ENCODE measurements at places on chromosomes 3 and 15. TPM values are rescaled to one million over a fixed set of nuclear protein-coding genes. Genes with fewer than 3 reads are reported as not detected.

DNA sequence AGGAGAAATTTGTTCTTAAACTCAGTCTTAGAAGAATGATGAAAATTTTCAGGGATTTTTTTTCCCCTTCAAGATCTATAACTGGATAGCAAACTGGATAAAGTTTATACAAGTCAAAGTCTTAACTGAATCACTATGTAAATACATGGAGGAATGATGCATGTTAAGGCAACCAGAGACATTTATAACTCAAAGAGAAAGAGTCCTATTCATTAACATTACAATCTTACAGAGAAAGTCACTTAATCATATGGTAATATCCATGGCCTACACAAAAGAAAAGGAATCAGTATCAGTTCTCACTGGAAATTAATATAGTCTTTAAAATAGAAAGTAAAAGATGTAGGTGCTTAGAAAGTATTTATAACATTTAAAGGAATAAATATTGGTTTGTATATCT is 869.1 kb downstream of the TBL1XR1 start:
- no peak for DNase-seq

DNA sequence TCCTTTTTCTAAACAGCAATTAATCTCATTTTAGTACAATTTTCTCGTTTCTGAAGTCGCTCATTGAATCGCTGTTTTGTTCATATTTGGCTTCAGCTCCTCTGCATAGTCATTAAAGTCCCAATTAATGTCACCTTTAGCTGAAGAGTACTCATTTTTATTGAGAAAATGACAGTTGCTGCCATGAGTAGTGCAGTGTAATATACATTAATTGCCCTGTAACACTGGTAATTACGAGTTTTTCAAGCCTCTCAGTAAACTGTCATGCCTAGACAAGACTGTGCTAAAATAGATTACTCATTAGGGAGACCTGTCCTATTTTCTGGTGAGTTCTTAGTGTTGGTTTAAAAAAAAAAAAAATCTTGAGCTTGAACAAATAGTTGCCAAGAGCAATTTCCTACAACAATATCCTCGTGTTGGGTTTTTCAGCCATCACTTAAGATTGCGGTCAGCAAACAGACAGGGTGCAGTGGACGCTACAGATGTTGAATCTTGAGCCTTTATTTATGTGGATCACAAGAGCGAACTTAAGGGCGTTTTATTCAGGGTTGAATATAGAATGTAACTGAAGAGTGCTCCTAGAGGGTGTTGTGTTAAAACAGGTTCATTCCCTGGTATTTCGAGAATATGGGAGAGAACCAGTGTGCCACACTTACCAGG is 176.0 kb downstream of the CDIN1 start:
- no peak for DNase-seq

- DNase-seq: no peak
These were observed 15.9 kb downstream of the PFN2 start for GRCh38 chr3:149954812-149955211.

DNA sequence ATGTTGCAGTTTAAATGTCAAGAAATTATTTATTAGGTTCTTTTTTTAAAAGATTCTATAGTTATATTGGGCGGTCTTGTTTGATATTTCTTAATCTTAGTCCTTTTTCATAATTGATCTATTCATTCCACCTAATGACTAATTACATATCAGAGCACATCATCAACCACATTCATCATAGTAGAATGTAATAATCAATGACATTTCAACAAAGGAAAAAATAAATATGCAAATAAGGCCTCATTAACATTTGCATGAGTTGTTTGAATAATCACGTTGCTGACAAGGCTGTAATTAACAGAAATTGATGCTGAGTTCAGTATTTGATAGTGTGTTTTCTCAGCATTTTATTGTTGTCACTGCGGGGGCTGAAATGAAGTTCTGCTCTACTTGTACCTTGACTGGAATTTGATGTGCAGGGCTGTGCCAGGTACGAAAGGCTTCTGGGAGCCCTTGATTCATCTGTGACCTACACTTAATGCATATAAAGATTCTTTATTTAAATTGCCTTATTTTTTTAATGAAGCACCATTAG is 215.7 kb downstream of the TCF12 start:
- DNase-seq: no peak

- DNase-seq: peak; percentile 35
These were observed 195.0 kb downstream of the ZNF621 start for GRCh38 chr3:40719660-40720287.

DNA sequence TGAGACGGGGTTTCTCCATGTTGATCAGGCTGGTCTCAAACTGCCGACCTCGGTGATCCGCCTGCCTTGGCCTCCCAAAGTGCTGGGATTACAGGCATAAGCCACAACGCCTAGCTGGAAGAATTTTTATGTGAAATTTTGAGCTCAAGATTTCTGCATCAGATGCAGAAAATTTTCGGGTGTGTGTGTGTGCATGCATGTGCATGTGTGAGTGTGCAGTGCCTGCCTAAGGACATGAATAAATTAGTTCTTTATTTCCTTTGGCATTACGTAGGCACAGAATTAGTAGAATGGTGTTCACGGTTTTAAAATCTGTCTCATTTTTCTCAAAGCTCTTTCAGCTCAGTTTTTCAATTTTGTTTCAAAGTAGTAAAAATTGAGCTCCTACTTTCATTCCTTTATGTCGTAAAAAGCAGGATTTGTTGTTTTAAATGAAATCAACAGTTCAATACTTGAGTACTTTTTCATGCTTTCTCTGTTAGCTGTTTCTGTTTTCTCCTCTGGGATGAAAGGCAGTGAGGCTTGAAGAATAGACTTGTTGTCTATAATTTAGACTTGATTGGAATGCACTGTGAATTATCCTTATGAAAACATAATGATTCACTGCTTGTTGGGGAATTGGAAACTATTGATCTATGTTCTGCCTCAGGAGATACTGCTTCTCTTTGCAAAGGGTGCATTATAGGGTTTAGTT is 23.3 kb upstream of the RAB11A start:
- DNase-seq: no peak

DNA sequence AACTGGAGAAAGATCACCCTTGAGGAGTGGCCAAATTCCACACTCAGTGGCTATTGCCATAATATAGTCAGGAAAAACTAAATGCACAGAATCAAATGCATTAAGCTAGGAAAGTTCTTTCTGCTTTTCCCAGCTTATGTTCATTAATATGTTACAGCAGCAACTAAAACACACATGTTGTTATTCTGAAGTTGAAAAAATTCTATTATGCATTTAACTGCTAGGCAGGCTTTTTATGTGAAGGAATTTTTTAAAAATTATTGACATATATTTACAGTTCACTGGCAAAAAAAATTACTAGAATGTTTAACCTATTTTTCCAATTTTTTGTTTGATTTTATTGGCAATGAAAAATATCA is 135.2 kb upstream of the IL12A start:
- DNase-seq: no peak

DNA sequence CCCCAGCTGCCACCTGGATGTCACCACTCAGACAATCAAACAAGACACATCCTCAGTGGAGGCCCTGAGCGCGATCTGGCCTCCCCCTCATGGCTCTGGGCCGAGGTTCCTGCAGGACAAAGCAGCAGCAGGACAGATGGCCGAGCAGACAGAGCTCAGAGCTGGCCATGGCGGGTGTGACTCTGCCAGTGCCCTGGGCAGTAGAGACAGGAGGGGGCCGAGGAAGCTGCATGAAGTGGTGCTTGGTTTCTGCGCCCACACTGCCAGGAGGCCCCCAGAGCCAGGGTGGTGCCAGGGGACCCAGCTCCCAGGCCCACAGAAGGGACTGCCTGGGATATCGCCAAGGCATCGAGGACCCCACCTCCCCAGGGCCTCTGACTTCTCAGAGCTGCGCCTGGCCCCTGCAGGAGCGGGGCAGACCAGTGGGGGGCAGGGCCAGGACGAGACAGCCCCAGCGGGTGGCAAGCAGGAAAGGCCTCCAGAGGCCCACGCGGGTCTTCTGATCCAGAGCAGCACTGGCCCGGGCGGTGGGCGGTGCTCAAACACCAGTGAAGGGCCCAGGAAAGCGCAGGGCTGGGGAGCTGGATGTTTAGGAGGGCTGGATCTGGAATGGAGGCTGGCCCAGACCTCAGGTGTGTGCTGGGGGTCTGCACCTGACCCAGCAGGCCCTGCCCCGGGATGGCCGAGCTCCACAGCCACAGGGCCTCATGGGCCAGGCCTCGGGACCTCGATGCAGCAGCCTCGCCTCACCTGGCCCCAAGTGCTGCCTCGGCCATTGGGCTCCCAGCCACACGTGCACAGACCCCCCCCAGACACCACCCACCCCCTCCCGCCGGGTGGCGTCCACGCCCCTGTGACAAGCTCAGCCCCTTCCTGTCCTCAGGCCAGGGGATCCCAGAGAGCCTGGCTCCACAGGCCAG is 76.0 kb downstream of the GOLGA8G start:
- peak; percentile 4 for DNase-seq

GRCh38 chr3:129597087-129597999 is 9.1 kb downstream of the PLXND1 start:
- peak; percentile 73 for DNase-seq

DNA sequence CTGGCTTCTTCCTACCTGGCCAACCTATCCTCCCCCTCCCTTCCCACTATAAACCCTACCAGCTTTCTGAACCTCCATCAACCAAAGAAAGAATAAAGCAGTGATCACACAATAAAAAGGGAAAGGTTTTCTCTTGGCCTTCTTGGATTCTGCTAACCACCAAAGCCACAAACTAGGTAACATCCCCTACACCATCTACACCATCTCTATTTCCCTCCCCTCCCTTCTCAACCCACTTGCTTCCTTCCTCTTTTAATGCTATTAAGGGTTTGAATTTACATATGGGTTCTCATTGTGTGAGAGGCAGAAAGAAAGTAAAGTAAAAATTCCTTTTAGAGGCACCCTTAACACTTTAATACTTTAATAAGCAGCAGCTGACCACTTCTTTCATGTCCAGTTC is 25.8 kb upstream of the RSL24D1 start:
- no peak for DNase-seq

DNA sequence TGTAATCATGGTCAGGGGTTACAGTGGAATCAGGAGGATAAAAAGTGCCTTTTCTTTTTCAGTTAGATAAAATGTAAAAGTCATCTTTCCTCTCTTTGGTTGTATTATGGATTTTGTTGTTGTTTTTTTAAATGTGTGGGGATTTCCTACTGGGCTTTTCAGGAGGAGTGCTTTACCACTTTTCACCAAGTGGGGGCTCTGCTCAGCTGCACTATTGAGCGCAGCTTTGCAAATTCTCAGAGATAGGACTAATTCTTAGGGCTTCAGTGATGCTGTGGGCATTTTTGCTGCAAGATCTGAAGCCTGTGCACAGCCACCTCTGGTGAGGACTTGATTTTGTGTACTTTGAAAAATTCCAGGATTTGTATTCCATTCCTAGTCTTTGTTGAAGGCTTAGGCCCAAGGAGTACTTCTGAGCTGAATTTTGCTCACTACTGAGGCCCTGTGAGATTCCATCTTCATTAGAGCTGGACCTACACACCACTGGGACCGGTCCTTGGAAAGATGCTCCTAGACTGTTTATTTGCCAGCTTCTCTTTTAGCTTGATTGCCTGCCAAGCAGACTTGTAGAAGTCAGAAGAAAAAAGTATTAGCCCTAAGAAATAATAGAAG is 7.5 kb downstream of the GNB5 start:
- peak; percentile 63 for DNase-seq

DNA sequence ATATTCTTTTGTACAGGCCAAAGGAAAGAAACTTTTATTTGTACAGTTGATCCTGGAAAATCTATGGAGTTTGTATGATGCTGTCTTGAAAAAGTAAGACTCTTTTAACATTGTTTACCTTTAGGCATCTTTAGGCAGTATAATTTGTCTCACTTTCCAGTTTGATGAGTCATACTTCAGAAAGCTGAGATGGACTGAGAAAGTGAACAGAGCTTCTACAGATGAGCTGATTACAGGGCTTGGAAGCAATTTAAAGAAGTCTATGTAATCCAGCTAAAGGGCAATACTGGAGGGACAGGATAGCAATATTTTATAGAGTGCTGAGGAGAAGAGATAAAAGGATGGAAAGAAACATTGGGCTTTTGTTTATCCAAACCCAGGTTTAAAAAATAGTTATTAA is 123.5 kb upstream of the GOLGA6L4 start:
- DNase-seq: peak; percentile 3

DNA sequence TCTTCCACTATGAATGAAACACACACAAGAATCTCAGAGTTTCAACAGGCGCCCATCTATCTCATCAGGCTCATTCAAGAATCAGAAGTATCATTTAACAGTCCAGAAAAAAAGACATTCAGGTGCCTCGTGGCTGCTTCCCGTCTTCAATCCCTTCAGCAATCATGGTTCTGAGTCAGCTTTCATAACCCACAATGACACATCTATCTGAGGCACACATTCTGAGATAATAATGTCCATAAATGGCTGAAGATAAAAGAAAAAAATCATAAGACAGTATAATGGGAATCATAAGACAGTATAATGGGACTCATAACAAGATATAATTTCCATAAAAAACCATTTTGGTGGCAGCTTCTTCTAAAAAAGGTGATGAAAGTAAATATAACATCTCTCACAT is 52.4 kb downstream of the TNIK start:
- peak; percentile 85 for DNase-seq

GRCh38 chr3:172702256-172702655 is 8.6 kb downstream of the NCEH1 start:
- no peak for DNase-seq

- no peak for DNase-seq
These were observed 23.1 kb downstream of the C3orf52 start for GRCh38 chr3:112109322-112109721.

DNA sequence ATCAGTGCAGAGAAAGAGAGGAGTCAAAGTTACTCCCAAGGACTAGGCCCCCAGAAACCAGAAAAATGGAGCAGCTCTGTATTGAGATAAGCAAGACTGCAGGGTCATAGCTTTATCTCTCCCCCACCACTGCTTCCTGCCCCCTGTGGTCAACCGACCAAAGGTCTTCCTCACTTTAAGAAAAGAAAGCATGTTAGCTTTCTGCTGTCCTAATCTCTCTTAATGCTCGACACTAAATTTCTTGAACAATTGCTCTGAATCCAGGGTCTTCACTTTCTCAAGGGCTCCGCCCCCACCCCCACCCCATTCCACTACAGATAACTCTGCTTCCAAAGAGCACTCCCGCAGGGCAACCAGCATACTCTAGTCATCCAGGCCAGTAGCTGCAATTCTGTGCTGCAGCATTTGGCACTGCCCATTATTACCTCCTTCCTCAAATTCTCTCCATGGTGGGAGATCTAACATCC is 31.9 kb downstream of the TNIK start:
- DNase-seq: no peak

Gene IL17RC
- 9.5 TPM for total RNA-seq

Gene NAALADL2
- 8.7 TPM for total RNA-seq

Gene RLBP1
- not detected for total RNA-seq

Gene CACNA1D
- total RNA-seq: 0.86 TPM

Gene GMNC
- not detected for total RNA-seq

Gene XCR1
- total RNA-seq: not detected

Gene SLC6A1
- not detected for total RNA-seq

Gene TLR9
- not detected for total RNA-seq

Gene WDR5B
- total RNA-seq: 6.2 TPM

Gene EXD1
- not detected for total RNA-seq

Gene CNTN4
- total RNA-seq: 0.42 TPM
